ENCODE measurements at places on chromosomes 5 and 9. TPM values are rescaled to one million over a fixed set of nuclear protein-coding genes. Genes with fewer than 3 reads are reported as not detected.
A peak's percentile ranks its signal among the peaks of the same experiment; 100 is the strongest.

DNA sequence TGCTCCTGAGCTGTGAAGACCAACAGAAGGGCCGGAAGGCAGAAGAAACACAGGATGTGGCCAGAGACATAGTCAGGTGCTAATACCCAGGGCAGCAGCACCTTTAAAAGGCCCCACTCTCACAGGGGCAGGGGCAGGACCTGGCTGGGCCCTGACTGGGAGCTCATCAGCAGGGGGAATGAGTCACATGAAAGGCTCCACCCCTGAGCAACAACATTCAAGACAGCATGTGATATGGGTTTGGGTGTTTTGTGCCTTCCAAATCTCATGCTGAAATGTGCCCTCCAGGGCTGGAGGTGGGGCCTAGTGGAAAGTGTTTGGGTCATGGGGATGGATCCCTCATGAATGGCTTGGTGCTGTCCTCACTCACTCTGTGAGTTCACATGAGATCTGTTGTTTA is 181.7 kb downstream of the ERCC6L2 start:
- H3K27ac ChIP-seq = no peak overlapping the region

Gene FLT4
- total RNA-seq = 1.0 TPM

DNA sequence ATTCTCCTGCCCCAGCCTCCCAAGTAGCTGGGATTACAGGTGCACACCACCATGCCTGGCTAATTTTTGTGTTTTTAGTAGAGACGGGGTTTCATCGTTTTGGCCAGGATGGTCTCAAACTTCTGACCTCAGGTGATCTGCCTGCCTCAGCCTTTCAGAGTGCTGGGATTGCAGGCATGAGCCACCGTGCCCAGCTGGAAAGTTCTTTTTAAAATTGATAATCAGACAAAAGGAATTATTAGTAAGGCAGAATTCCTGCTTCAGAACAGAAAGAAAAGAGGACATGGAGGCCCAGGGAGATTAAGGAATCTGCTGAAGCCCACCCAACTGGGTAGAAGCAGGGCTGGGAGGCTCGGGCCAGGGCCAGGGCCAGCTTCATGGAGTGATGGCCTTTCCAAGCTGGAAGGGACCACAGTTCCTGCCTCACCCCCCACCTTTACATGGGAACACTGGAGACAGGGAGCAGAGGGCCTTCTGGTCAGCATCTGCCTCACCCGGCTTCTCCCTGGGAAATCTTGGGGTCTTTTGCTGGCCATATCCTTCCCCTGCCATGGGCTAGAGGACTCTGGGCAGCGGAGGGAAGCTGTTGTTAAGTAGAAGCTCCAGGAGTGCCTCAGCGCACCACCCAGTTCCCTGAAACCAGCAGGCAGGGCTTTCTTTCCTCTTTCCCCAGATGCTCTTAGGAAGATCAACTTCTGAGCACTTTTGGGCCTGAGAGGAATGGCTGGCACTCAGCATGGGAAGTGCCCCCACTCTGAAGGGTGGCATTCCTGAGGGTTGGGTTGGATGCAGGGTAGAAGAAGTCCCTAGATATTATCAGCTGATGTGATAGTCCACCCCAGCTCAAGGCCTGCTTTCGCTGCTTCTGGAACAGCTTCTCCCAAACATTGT is 70.1 kb downstream of the RGS3 start:
- H3K4me3 ChIP-seq = no peak overlapping the region
- peak; percentile 39 for DNase-seq
- no peak overlapping the region for H3K27ac ChIP-seq
- H3K36me3 ChIP-seq = peaks cover 4% of the 10 kb centered on the region
- no peaks in the 10 kb centered on the region for H3K4me1 ChIP-seq
- H3K27me3 ChIP-seq = no peaks in the 10 kb centered on the region

Gene FRMD3
- 4.4 TPM for total RNA-seq

DNA sequence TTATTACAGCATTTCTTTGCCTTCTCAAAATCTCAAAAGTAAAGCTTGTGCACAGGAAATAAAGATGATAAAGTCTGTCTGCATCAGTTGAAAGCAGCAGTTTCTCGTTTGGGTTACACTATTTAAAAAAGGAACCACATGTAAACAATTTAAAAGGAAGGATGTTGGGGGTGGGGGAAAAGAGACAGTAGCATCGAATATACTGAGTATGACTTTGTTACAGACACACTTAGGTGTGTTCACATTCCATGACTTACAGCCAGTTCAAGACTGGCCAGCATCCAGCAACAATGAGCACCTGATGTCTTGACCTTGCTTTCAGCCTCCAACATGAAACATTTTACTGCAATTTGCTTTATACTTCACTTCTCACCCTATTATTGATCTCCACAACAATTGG is 8.7 kb downstream of the GAPT start:
- H3K36me3 ChIP-seq = no peaks in the 10 kb centered on the region
- no peaks in the 10 kb centered on the region for H3K27me3 ChIP-seq
- no peak overlapping the region for H3K27ac ChIP-seq
- no peak overlapping the region for H3K4me3 ChIP-seq
- no peak for DNase-seq
- no peaks in the 10 kb centered on the region for H3K4me1 ChIP-seq

- H3K4me1 ChIP-seq = no peaks in the 10 kb centered on the region
- H3K36me3 ChIP-seq = no peaks in the 10 kb centered on the region
- DNase-seq = no peak
- H3K27ac ChIP-seq = no peak overlapping the region
- H3K27me3 ChIP-seq = no peaks in the 10 kb centered on the region
These were observed 306.5 kb upstream of the ITGA1 start for GRCh38 chr5:52481201-52481600.

DNA sequence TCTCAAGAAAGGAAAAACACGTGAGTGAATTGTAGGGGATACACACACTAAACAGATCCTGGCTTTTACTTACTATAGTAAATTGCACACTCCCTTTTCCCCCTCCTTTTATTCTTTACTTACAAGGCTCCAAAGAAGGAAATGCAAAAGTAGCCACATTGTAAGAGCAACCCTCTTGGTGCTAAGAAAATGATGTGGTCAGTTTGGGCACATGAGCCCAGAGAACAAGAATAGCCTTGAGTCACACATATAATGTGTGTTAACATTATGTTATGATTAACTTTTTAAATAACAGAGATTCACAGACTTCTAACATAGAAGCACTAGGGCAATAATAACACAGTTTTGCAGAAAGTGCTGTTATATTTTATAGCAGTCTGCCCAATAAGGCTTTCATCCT is 48.5 kb downstream of the PCSK5 start:
- no peak overlapping the region for H3K4me3 ChIP-seq
- H3K27me3 ChIP-seq = no peaks in the 10 kb centered on the region
- no peaks in the 10 kb centered on the region for H3K36me3 ChIP-seq
- DNase-seq = no peak
- H3K27ac ChIP-seq = no peak overlapping the region

- peaks cover 15% of the 10 kb centered on the region for H3K4me1 ChIP-seq
- no peak overlapping the region for H3K4me3 ChIP-seq
These were observed 1.6 kb upstream of the DNAH5 start for GRCh38 chr5:13946111-13946510.

GRCh38 chr5:166618526-166618925 is 1672.9 kb upstream of the WWC1 start:
- no peak overlapping the region for H3K4me3 ChIP-seq
- no peaks in the 10 kb centered on the region for H3K27me3 ChIP-seq
- H3K4me1 ChIP-seq = no peaks in the 10 kb centered on the region
- no peaks in the 10 kb centered on the region for H3K36me3 ChIP-seq
- no peak for DNase-seq

GRCh38 chr5:43202380-43202779 is 10.4 kb downstream of the NIM1K start:
- H3K4me1 ChIP-seq = no peaks in the 10 kb centered on the region
- H3K27me3 ChIP-seq = no peaks in the 10 kb centered on the region
- no peak for DNase-seq
- H3K27ac ChIP-seq = no peak overlapping the region

DNA sequence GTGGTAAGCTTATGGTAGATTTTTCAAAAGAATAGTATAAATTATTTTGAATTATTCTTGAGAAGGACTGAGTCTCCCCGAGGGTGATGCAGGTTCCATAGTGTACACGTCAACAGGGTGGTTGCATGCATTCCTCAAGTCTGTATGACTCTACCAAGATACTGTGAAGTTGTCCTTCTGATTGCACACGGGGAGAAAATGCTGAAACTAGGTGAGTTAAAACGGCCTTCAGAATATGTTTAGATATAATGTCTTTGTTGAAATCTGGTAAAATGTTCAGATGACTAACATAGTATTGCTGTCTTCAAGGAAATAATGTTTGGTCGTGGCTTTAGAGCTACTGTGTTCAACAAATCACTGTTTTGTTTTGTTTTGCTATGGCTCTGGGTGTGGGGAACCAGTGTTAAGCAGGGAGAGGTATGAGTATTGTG is 22.4 kb upstream of the TNFAIP8 start:
- H3K4me3 ChIP-seq = peak overlapping the region; percentile 40
- H3K36me3 ChIP-seq = no peaks in the 10 kb centered on the region
- peaks cover 72% of the 10 kb centered on the region for H3K4me1 ChIP-seq
- no peaks in the 10 kb centered on the region for H3K27me3 ChIP-seq
- no peak for DNase-seq

Gene UBE2B
- 38.0 TPM for total RNA-seq

- DNase-seq = peak; percentile 65
- H3K36me3 ChIP-seq = no peaks in the 10 kb centered on the region
- peaks cover 51% of the 10 kb centered on the region for H3K4me1 ChIP-seq
- H3K27ac ChIP-seq = peak overlapping the region; percentile 82
These were observed 236.9 kb downstream of the GOLPH3 start for GRCh38 chr5:31937226-31937625.

DNA sequence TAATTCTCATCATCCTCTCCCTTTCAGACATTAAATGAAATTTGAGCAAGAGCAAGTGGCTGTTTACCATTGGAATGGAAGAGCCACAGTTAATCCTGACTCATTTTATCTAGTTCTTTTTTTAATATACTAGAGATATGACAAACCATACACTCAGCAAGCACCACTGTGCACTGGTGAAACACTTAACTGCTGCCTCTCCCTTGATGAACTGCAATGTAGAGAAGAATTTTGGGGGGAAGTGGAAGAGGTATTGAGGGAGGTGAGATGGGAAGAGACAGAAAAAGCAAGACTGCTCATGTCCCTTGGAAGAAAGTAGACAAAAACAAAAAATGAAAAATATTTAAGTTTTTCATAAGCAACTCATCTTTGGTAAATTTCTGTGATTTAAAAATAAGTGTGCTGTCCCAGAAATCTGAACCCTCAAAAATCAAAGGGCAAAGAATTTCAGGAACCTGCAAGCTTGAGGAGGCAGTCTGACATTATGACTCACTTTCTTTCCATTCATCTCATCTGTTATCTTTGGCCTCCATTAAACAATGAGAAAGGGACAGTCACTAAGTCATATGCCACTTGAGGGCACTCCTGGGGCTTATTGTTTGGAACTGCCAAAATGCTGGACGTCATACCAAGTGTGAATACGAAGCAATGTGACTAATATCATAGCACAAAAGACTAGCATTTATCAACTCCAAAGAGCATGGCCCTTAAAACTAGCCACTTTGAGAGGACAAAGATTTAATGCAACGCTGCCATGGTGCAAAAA is 566.8 kb upstream of the DMAC1 start:
- no peaks in the 10 kb centered on the region for H3K27me3 ChIP-seq
- H3K27ac ChIP-seq = no peak overlapping the region
- H3K36me3 ChIP-seq = no peaks in the 10 kb centered on the region
- no peak for DNase-seq

DNA sequence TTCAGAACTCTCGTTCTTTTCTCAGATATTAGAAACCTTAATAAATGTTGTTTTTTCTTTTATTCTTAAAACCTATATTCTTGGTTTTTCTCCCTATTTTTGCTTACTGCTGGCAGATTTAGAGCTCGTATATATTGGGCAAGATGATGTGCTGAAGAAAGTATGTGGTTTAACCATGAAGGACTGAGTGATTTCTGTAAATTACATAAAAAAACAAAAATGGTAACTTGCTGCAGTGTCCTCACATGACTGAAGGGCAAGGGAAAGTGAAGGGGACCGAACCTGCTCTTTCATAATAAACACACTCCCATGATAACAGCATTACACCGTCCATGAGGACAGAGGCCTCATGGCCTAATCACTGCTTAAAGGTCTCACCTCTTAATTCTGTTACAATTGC is 393.8 kb upstream of the ZNF608 start:
- H3K27me3 ChIP-seq = no peaks in the 10 kb centered on the region
- no peak overlapping the region for H3K27ac ChIP-seq
- no peaks in the 10 kb centered on the region for H3K4me1 ChIP-seq
- no peak overlapping the region for H3K4me3 ChIP-seq

DNA sequence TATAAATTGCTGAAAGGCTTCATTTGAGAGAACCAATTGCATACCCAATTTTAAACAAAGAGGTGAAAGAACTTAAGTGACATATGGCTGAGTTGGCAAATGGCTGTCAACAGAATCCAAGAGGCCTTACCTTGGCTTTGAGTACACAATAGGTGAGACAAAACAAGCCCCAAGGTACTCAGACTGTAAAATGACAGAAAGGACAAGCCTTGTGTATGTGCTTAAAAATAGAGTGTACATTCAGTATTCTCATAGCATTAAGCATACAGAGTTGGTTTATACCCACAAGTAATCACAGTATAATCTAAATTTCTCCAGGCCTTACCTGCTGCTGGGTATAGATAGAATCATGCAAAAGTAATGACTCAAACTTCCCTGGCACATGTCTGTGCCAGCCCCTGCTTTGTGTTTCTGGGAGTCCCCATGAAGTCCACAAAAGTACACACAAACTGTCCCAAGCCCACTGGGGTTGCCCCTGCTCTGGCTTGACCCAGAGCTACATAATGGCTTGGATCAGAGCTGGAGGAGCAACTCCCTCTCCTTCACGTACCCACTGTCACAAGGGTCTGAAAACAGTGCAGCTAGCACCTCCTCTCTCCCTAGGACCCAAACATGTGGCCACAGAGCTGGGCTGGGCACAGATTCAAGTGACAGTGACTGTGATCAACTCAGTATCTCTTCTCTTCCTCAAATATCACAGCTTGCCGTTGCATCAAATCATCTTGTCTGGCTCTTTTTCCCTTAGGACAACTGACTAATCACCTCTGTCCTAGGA is 250.8 kb downstream of the ENC1 start:
- H3K4me3 ChIP-seq = no peak overlapping the region
- H3K36me3 ChIP-seq = no peaks in the 10 kb centered on the region
- H3K4me1 ChIP-seq = peaks cover 7% of the 10 kb centered on the region
- H3K27ac ChIP-seq = no peak overlapping the region
- no peak for DNase-seq

- no peaks in the 10 kb centered on the region for H3K27me3 ChIP-seq
- H3K27ac ChIP-seq = no peak overlapping the region
- DNase-seq = peak; percentile 35
- H3K4me3 ChIP-seq = no peak overlapping the region
These were observed 152.6 kb upstream of the MSX2 start for GRCh38 chr5:174571662-174572397.

All from suprapubic skin (tissue), 4 donors.